GM19239 (cell line): ENCODE measurements at places on chromosomes 6 and 20.

DNA sequence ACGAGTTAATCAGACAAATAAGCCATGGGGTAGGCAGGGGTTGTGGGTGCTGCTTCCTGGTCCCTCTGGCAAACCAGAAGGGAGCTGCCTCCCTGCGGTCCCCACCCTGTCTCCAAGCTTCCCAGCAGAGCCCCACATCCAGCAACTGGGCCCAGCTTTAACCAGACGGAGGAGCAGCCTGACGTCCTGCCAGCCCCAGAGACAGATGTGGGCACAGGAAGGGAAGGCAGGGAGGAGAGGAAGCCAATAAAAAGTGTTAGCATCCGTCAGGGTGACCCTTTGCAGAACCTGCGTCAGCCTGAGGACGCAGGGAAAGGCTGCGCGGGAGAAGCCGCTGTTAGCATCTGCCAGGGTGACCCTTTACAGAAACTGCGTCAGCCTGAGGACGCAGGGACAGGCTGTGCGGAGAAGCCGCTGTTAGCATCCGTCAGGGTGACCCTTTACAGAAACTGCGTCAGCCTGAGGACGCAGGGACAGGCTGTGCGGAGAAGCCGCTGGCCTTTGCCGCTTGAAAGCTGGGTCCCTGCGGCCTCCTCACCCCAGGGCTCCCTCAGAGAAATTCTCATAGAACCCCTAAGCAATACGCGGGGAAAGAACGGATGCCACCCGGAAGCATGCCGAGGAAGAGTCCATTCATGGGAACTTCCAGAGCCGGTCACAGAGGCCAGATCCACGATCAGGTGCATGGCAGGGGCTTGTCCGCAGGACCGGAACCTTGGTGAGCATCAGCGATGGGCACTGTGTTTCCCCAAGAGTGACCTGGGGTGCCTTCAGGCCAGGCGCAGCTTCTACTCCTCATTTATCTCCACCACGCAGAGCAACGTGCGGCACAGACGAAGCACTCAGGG, 15.9 kb downstream of the DLL1 start:
- no peak for DNase-seq

- no peak for DNase-seq
These were observed 5.9 kb downstream of the ESF1 start for GRCh38 chr20:13778827-13779226.

DNA sequence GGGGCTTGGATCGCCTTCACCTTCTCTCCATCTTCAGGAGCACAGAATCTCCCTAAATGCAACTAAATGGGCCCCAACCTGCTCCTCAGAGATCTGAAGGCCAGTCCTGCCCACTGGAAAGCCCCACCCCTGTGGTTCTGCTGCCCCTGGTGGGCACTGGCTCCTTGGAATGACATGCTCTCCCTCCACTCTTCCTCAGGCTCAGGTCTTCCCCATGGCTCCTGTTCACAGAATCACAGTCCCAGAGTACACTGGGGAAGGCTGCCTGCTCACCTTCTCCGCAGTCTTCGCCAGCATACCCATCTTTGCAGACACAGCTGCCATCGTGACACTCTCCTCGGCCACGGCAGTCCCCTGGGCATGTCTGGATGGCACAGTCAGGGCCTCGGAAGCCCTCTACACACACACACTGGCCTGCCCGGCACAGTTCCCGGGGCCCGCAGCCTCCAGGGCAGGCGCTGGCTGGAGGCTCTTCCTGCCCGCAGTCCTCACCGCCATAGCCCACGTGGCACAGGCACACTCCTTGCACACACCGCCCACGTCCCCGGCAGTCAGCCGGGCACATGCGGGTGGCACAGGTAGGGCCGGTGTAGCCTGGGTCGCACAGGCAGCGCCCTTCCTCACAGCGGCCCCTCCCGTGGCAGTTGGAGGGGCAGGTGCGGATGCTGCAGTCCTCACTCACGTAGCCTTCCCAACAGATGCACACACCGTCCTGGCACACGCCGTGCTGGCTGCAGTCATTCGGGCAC, 13.6 kb downstream of the TNXB start:
- DNase-seq = no peak

- peak; percentile 48 for DNase-seq
These were observed 55.6 kb upstream of the CARMIL1 start for GRCh38 chr6:25223490-25223991.

DNA sequence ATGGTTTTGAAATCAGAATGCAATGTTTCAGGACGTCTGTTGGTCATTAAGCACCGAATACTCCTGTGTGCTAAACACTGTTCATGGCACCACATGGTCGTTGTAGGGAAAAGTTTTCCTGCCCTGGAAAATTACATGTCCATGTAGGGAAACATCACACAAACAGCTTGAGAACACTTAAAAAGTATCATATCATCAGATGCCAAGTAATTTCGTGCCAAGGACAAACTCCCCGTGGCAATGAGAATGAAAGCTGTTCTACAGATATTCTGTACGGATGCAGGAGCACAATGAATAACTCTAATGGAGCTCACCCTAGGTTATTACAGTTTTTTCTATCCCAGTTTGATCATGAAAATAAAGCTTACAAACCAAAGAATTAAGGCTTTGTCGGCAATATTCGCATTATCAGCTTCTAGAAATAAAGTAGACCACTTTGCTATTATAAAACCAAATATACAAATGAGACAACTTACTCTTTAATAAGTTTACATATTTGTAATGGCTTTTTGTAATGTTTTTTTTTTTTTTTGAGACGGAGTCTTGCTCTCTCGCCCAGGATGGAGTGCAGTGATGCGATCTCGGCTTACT, 4.6 kb upstream of the DST start:
- DNase-seq = no peak

DNA sequence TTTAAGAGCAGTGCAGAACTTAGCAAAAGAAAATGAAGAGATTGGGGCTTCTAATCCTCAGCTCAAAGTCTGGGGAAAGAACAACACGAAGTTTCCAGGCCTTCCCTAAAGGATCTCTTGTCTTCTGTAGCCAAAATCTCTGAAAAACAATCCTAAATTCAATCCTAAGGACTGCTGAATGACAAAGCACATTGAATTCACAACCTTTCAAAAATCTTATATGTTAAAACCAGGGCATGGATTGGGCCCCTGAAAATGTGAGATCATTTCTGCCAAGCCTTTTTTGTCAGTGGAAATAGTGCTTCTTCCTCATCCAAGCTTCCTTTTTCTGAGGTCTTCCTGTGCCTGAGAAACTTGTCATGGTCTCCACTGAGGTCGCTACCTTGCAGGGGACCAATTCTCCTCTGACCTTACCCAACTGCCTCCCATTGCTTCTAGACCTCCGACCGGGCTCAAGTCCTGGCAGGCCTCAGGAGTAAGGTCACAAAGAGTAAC, 126.2 kb upstream of the ARID1B start:
- no peak for DNase-seq

GRCh38 chr6:111338843-111339242, 144.2 kb downstream of the REV3L start:
- peak; percentile 16 for DNase-seq

- DNase-seq = no peak
These were observed 82.0 kb downstream of the JPH2 start for GRCh38 chr20:44104798-44105517.

DNA sequence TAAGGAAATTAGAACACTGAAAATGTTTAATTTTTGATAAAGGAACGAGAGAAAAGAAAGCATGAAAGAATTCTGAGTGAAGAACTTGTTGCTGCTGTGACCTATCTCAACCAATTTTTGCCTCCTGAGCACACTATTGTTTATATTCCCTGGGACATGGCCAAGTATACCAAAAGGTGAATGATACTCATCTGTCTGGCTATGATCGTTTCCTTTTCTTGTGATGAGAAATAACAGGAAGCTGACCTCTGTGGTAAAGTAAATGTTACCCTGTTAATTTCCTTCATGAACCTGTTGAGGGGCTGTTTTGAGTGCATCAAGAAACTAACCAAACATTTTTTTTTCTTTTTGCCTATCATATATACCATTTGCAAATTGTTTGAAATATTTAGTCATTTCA, 69.1 kb downstream of the FIG4 start:
- no peak for DNase-seq

DNA sequence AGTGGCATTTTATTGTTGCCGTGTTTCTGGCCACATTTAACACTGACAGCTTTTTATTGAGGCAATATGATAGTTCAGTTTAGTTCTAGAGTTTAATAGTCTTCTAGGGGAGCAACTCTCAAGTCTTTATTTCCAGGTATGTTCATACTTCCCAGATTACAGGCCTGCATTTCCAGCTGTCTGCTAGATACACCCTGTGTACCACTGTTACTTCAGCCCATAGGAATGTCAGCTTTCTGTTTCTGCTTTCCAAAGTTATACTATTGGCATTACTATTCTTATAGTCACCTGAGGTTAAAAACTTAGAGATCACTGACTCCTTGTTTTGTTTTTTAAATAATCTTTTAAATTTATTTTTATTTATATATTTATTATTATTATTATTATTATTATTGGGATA, 7.6 kb downstream of the ZNF451 start:
- no peak for DNase-seq

DNA sequence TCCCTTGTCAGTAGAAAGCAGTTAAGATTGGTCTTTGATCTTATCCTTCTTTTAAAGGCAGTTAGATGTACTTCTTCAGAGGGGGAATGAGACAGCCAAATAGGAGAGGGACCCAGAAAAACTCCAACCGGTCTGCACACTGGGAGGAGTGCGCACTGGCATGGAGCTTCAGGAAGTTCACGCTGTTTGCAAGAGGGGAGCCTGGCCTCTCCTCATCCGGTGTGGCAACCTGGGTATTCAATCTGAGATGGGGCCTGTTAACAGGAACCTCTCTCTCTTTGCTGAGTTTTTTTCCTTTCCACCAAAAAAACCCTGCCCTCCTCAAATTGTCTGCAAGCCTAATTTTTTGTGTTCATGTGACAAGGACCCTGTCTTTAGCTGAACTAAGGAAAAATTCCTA, 162.5 kb upstream of the OLIG3 start:
- DNase-seq = no peak

DNA sequence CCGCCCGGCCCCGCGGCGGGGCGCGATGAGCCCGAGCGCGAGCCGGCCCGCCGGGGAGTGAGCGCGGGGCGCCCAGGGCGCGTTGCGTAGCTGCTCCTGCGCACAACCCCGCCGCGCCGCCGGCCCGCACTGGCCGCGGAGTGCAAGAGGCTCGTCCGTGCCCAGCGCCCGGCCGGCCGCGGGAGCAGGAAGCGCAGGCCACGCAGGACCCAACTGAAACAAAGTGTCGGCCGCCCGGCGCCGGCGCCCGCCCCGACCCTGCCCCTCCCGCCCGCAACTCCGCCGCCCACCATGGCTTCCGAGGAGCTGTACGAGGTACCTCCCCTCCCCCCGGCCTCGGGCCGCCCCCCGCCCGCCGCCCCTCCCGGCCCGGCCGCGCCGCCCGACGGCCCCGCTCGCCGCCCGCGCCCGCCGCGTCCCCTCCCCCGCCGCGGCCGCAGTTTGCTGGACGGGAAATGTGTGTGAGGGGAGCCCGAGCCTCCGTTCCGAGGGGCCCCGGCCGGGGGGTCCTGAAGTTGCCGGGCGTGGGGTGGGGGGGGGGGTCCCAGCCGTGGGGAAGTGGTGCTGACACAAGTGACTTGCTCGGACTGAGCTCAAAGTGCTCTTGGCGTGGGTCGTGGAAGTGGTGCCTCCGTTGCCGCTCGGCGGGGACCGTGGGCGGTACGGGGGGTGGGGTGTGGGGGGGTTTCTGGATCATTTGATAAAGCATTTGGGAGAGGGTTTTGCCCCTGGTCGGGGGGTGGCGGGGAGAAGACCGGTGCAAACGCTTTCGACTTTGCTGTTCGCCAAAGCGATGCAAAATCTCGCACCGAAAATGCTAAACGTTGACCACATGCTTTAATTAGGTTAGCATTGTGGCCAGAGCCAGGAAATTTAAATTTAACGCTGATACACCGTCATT, 539 bp downstream of the CDYL start:
- DNase-seq = no peak

- no peak for DNase-seq
These were observed 104.7 kb downstream of the PRDM13 start for GRCh38 chr6:99711302-99711701.

GRCh38 chr20:46657137-46657536, 5.9 kb upstream of the SLC13A3 start:
- no peak for DNase-seq
